ENCODE measurements at places on chromosomes 12 and 14.

- no peak for DNase-seq
Observed at GRCh38 chr14:63891148-63891975, 38.6 kb downstream of the SYNE2 start.

GRCh38 chr12:131066886-131067490, 113.3 kb downstream of the ADGRD1 start:
- DNase-seq, result no peak

GRCh38 chr12:52752516-52752915, 24.6 kb downstream of the KRT76 start:
- no peak for DNase-seq

DNA sequence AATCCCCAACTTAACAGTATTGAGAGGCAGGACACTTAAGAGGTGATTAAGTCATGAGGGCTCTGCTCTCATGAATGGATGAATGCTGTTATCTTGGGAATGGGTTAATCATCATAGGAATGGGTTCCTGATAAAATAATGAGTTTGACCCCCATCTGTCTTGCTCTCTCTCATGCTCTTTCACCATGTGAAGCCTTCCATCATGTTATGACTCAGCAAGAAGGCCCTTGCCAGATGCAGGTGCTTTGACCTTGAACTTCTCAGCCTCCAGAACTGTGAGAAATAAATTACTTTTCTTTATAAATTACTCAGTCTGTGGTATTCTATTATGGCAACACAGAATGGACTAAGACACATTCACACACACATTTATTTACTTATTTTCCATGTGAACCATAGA, 89.0 kb upstream of the PPM1H start:
- no peak for DNase-seq

DNA sequence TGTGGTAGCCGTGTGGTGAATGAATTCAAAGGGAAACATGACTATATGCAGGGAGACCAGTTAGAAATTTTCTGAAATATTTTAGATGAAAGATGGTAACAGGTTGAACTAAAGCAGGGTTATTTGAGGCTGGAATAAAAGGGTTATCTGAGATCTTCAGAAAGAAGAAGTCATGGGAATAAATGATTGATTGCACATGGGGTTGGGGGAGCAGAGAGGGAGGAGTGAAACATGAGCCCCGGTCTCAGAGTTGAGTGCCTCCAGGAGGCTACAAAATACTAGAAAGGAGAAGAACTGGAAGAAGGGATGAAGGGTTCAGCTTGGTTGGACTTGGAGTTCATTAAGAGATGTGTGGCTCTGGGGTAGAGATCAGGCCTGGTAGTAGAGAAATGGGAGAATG, 16.3 kb upstream of the FGF23 start:
- DNase-seq, result no peak

DNA sequence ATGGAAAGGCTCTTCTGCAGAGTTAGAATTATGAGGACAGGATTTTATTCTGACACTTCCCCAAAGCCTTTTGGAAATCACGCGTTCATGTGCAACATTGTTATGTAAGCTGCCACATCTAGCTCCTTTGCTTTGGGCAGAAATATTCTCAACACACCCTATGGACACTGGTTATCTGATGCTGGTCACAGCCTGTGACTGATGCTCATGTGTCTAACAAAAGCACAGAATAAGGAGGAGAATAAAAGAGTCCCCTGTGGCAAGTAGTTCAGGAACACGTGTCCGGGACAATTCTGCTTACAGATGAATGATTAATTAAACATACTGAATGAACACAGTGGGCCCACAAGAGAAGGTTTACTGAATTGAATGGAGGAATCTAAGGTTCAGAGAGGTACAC, 22.1 kb downstream of the FOXN3 start:
- no peak for DNase-seq

GRCh38 chr14:90484291-90484690, 87.5 kb downstream of the CALM1 start:
- no peak for DNase-seq

GRCh38 chr12:97404543-97404942, 58.1 kb upstream of the RMST start:
- DNase-seq, result no peak

DNA sequence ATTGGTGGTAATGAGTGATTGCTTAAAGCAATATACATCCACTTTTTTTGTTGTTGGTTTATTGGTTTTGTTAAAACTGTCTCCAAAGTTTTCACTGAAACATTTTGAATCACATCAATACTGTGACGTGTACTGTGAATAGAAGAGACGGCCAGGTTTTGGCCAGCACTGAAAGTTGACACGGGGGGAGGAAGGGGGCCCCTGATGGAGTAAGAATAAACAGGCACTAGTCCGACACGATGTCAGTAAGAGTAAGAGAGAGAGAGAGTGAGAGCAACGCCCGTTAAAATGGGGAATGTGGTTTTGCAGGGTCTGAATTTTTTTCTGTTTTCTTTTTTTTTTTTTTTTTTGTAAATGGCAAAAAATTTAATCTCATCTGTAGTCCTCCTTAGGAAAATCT, 14.7 kb downstream of the PEBP1 start:
- no peak for DNase-seq

DNA sequence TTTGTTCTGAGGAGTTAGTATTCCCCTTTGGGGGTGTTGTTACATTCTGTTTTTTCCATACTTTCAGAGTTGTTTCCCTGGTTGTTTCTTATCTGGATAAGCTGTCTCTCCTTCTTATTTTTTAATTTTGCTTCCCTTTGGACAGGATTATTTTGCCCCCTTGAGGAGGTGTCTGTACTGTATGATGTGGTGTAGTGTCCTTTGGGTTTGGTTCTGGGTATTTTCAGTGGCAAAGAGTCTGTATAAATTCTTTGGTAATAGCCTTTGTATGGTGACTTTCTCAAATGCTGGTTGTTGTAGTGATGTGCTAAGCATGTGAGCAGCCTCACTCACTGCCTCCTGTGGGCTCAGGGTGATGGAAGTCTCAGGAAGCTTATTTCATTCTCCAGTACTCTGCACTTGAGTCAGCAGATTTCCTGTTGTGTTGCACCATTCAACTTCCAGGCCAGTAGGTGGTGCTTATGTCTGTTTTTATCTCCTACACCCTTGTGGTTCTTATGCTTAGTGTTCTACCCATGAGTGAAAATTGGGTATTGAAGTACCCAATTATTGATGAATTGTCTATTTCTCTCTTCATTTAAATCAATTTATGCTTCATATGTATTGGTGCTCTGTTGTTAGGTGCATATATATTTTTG, 103.3 kb upstream of the PMCH start:
- no peak for DNase-seq

GRCh38 chr12:11158885-11159444, 12.0 kb upstream of the SMIM10L1 start:
- DNase-seq, result no peak

DNA sequence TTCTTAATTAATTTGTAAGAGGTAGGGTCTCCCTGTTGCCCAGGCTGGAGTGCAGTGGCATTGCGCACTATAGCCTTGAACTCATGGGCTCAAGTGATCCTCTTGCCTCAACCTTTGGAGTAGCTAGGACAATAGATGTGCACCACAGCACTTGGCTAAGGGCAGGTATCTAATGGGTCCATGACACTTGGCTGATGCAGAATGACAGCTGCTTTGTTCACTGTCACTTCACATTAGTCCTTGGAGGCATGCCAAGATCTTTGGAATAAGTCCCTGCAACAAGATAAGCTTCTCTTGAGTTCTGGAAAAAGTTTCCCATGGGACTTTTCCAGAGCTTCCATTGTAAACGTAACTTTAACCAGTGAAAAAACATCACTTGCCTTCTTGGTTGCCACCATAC, 23.4 kb downstream of the COQ6 start:
- DNase-seq, result no peak

DNA sequence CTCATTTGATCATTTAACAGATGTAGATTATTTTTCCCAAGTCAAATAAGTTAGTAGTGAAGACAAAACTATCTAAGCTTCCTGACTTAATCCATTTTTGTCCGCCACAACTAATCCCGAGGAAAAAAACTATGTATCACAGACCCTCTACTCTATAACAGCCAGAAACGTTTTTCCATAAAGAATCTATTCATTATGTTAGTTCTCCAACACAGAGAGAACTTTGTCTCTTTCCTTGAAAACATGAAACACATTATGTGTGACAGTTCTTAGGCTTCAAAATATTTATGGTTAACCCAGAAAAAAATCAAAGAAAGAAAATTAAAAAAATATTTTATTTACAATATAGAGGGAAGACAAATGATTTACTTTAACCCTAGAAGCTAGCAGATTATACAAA, 100.1 kb downstream of the PLEKHG7 start:
- DNase-seq, result no peak
